ENCODE measurements at places on chromosomes 12 and 14. TPM values are rescaled to one million over a fixed set of nuclear protein-coding genes. Genes with fewer than 3 reads are reported as not detected.

- no peak for DNase-seq
Observed at GRCh38 chr12:92398565-92399309, 253.1 kb upstream of the BTG1 start.

DNA sequence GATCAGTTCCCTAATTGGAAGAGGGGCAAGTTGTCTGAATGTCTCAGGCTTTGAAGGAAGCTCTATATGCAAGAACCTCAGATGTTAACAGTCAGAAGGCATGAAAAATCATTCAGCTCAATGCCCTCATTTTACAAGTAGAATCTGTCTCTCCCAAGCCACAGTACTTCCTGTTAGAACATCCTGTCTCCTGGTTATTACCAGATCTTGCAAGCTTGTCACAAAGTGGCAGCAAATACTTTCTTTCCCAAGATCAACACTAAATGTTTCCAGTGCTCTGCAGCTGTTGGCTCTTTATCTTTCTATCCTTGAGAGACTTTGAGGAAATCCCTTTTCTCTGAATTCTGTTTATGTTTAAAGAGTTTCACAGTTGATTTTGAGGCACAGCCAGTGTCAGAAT is 235.5 kb downstream of the AKAP6 start:
- no peak for DNase-seq

The DLGAP5 gene
- 3.4 TPM for total RNA-seq

GRCh38 chr14:61076556-61076955 is 95.5 kb downstream of the SLC38A6 start:
- DNase-seq, result no peak

DNA sequence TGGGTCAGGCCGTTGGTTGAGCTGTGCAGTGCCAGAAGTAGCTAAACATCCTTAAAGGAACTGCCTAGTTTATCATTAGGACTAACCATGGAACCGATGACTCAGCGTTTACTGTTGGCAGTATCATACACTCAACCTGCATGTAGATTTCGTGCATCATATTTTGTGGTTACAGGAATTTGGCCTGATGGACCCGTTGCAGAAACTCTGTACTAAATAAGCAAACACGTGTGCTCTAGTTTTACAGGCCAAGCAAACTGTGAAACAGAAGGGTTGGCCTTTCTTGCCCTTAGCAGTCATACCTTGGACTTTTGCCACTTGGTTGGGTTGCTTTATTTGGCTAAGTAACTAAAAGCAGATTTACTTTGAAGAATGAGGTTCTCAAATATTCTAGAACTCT is 35.6 kb downstream of the DGLUCY start:
- DNase-seq, result no peak

- DNase-seq, result peak; percentile 69
Observed at GRCh38 chr14:33307691-33308251, 369.1 kb downstream of the NPAS3 start.

All from cardiac muscle cell (in vitro differentiated cells and primary cell).